ENCODE measurements at places on chromosomes 3 and 15.

- peak; percentile 43 for DNase-seq
Observed at GRCh38 chr3:100796556-100796955, 87.3 kb downstream of the TFG start.

GRCh38 chr3:37145611-37146010 lies 28.8 kb downstream of the LRRFIP2 start:
- peak; percentile 31 for DNase-seq

- no peak for DNase-seq
Observed at GRCh38 chr3:40098261-40098759, 211.2 kb upstream of the EIF1B start.

DNA sequence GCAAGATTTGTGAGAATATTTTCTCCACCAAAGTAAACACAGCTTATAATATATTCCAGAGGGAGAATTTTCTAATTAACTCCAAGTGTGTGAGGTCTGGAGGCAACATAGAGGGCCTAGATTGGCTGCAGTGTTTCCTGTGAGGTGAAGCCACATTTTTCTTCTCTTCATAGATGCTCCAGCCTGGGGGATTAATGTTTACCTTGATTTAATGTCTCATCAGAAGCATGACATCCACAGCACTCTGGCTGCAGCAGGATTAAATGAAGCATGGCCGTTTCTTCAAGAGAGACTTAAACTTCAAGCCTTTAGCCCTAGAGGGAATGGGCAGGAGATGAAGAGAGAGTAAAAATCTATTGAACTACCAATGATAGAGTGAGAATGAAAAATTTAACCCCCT lies 137.9 kb upstream of the ZBTB20 start:
- DNase-seq, result peak; percentile 23

- DNase-seq, result peak; percentile 55
Observed at GRCh38 chr15:90571063-90571541, 41.4 kb downstream of the CRTC3 start.

DNA sequence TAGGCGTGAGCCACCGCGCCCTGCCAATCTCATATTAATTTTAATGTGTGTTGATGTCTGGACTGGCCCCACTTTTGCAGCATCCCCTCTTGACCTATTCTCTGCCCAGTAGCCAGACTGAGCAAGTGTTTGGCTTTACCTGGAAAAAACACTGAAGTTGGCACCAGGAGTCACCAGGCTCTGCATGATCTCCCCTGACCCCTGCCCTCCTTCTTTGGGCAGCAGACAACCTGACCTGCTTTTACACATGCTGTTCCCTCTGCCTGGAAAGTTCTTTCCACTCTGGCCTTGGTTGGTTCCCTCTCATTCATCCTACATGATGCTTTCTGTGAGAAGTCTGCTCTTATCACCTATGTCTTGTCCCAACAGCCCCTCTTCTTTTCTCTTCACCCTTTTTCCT lies 67.9 kb upstream of the SLC2A2 start:
- no peak for DNase-seq

DNA sequence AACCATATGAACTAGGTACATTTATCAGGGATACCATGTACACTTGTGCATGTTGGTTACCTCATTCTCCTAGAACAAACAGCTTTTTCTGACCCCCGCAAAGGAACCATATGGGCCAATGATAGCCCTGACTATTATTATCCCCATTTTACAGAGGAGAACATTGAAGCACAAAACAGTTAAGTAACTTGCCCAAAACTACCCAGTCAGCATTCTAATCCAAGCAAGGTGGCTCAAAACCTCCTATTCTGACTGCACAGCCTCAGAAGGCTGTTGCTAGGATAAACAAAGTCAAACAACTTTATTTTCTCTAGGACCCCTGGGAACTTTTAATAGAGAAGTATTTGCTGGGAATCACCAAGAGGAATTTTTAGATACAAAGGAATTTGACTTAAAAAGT lies 36.7 kb downstream of the CFAP44 start:
- DNase-seq, result no peak

All from AG10803 (cell line).